ENCODE measurements at places on chromosomes 7 and 10. TPM values are rescaled to one million over a fixed set of nuclear protein-coding genes. Genes with fewer than 3 reads are reported as not detected.

GRCh38 chr7:288671-289101 lies 1.3 kb upstream of the FOXL3 start:
- DNase-seq, result no peak

- DNase-seq, result no peak
Observed at GRCh38 chr10:71799608-71800453, 26.5 kb upstream of the VSIR start.

DNA sequence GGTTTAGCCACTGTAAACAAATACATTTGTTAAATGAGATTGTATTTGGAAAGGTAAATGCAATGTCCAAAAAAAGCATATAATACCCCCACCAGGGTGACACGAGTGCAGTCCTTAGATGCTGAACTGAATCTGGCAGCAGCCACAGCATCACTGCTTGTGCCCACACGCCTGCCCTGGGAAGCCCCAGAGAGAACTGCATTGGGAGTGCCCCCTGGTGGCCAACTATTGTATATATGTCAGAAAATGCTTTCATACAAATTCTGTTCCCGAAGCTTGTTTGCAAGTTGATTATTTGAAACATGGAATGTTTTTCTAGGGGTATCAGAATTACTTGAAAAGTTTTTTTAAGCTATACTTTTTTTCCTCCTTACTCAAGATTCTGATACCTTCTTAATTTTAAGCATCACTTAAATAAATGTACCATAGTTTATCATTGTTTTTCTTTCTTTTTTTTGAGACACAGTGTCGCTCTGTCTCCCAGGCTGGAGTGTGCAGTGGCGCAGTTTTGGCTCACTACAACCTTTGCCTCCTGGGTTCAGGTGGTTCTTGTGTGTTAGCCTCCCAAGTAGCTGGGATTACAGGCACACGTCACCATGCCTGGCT lies 50.1 kb downstream of the LANCL2 start:
- DNase-seq, result peak; percentile 77

GRCh38 chr7:50367570-50367969 lies 63.1 kb downstream of the IKZF1 start:
- DNase-seq, result no peak

DNA sequence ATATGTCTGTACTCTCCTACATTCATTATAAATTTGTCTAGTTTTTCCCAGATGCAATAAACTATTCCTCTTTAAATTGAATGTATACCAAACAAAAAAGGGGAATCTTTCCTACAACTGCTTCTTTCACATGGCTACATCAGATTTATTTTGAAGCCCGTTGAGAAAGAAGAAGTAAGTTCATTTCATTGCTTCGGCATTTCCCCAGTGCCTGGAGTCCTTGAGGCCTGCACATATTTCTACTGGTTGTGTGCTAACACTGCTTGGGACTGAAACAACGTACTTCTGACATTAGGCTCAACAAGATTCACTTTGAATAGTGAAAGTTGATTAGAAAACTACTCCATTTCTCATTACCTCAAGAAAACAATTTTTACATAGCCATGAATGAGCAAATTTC lies 201.7 kb downstream of the PHF14 start:
- DNase-seq, result no peak

DNA sequence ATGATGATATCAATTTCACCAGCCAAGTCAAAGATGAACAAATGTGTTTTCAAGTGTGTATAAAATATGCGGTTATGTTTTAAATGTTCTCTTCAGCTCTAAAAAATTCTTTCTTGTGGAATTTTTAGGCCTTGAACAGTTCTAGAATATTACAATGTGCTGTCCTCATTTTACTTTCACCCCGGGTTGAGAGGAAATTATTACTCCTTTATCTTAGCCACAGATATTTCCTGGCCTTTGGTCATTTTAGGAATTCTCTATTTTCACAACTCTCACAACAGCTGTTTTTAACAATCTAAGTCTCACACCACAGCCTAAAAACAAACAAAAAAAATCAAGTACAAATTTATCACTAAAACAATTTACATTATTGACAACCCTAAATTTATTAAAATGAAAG lies 112.2 kb upstream of the HGF start:
- DNase-seq, result no peak

DNA sequence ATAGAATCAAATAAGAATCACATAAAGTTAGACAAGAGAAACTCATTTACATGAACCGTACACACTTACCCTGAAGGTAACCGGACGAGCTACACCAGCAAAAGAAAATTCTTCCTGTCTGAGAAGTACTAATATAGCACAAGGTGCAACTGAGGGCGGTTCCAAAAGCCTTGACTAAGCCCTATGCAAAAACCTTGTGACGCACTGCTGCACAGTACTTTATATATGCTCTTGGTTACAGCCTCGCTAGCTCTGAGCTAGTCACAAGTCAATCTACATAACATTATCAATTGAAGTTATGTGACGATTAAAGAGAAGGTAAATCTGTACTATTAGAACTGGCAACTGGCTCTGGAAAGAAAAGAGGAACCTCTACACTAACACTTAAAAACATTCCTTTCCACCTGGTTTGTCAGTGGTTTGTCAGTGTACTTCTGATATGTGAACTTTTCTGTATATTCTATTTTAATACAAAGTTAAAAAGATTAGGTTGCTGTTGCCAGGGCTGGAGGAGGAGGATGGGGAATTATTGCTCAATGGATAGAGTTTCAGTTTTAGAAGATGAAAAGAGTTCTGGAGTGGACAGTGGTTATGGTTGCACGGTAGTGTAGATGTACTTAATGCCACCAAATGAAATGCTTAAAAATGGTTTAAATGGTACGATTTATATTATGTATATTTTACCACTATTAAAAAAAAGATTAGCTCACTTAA lies 21.6 kb downstream of the NT5C3A start:
- no peak for DNase-seq

DNA sequence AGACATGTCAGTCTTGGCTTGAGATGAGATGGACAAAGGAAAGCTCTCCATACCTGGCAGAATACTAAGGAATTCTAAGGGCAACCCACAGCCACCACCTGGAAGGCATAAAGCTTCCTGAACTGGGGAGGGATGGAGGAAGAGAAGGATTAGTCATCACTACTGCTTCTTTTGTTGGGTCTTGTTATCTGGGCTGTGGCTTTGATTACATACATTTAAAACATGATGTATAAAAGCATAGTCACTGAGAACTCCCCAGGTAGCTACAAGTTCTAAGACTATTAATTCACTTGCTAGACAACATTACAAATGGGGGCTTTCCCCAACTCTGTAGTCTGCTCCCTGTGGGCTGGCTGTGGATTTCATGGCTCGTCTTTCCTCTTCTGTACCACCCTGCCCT lies 58.2 kb downstream of the RBM33 start:
- DNase-seq, result no peak

GRCh38 chr10:30357075-30357801 lies 8.2 kb upstream of the MTPAP start:
- no peak for DNase-seq

Gene LBX1
- total RNA-seq, result not detected

Gene ASIC3
- 3.5 TPM for total RNA-seq

DNA sequence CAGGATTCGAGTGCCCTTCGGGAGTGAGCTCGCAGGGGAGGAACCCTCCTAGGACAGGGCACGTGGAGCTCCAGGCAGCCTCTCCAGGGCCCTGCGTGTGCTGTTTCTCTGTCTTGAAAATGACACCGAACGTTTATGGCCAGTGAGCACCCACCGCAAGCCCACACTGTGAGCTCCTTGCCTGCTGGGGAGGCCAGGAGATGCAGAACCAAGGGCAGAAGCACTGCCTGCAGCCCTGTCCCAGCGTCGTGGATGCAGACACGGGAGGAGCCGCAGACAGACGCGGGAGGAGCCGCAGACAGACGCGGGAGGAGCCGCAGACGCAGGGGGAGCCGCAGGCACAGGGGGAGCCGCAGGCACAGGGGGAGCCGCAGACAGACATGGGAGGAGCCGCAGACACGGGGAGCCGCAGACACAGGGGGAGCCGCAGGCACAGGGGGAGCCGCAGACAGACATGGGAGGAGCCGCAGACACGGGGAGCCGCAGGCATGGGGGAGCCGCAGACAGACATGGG lies 314.4 kb downstream of the PTPRN2 start:
- DNase-seq, result no peak

Gene CYP2W1
- 1.2 TPM for total RNA-seq
